ENCODE measurements at places on chromosomes 11 and 22.

- DNase-seq, result no peak
Observed at GRCh38 chr22:25027959-25028840, 75.7 kb downstream of the KIAA1671 start.

DNA sequence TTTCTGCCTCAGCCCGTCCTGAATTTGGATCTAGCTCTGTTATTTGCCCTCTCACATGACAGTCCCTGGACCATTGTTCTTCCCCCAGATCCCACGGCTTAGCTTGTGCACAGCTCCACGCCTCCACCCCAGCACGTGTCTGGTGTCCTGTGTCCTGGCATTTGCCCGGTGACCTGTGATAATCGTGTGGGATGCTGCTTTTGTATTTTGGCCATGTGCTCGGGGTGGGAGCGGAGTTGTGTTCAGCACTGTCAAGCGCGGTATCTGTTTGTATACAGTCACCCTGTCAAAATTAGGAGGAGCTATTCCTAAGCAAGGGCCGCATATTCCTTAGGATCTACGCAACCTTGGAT is 11.9 kb downstream of the ADAMTS8 start:
- no peak for DNase-seq

DNA sequence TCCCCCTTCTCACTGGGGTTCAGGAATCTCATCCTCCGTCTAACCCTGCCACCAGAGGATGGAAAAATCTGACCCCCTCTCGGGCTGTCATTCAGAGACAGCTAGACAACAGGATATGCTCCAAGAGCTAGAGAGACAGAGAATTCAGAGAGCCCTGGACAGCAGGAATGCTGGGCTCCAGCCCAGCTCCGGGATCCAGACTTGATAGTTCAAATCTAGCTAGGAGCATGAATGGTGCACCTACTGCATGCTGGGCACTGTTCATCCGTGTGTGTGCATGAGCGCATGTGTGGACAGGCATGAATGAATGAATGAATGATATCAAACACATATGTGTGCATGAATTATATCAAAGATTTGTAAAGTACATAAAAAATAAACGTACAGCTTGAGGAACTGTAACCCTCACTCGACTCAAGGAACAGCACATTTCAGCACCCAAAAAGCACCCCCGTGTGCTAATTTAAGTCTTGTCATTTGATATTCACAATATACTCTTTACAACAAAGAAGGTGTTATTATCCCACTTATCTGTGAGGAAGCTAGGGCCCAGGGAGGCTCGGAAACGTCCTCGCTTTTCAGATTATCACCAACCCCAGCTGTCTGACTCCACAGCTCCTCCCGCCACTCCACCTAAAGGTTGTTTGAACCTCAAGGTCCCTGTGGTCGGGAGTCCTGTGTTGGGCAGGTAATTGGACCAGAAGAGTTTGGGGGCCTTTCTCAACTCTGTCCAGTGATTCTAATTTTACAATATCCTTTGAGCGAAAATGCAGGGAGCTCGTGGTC is 640 bp upstream of the VSIG10L2 start:
- no peak for DNase-seq

DNA sequence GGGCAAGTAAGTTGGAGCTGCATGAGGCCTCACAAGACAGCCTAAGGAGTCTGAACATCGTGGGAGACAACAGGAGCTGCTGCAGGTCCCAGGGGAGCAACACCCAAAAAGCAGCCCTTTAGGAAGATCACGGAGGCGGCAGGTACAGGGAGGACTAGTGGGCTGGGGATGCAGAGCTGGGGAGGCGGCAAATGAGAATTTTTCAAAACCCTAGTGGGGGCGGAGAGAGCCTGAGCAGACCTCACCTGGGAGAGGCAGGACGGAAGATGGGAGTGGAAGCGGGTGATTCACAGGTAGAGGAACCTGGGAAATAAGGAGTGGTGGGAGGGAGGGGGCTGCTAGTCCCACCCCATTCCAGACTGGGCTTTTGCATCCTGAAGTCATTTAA is 42.1 kb downstream of the DKK3 start:
- DNase-seq, result no peak

- no peak for DNase-seq
Observed at GRCh38 chr11:46643986-46644385, 26.6 kb downstream of the ATG13 start.

- DNase-seq, result no peak
Observed at GRCh38 chr11:61596990-61597389, 16.1 kb upstream of the SYT7 start.

GRCh38 chr11:66604155-66604554 is 11.2 kb downstream of the CCS start:
- no peak for DNase-seq

- no peak for DNase-seq
Observed at GRCh38 chr11:69382131-69383128, 88.5 kb downstream of the MYEOV start.

DNA sequence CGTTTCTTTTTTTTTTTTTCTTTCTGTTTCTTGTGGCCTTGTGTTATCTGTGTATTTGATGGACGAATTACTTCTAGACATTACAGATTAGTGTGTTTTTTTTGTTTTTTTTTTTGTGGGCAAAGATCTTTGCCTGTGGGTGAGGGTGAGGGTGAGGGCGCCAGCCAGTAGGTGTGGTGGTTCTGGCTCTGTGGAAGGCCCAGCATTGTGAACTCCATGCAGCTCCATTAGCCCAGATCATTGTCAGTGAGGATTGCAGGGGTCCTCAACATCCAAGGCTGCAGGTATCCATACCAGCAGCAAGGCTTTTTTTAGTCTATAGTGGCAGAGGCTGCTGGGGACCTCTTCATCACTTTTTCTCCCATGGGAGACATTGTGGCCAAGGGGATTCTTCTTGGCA is 13.7 kb downstream of the BIRC2 start:
- no peak for DNase-seq

DNA sequence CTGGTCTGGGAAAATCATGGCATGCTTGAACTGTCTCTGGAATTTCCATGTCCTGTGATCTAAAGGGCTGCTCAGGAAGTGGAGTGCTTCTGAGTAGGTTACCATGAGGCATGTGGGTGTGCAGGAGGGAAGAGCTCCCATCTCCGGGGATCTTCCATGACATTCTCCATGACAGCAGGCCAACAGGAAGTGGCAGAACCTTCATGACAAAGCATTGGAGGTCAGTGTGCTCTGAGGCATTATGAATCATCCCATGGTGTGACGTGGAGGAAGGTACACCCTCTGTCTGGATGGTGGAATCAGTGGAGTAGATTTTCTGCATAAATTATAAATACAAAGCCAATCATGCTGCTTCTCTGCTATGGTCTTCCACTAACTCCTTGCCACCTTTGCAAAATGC is 139.6 kb upstream of the E2F8 start:
- DNase-seq, result no peak

DNA sequence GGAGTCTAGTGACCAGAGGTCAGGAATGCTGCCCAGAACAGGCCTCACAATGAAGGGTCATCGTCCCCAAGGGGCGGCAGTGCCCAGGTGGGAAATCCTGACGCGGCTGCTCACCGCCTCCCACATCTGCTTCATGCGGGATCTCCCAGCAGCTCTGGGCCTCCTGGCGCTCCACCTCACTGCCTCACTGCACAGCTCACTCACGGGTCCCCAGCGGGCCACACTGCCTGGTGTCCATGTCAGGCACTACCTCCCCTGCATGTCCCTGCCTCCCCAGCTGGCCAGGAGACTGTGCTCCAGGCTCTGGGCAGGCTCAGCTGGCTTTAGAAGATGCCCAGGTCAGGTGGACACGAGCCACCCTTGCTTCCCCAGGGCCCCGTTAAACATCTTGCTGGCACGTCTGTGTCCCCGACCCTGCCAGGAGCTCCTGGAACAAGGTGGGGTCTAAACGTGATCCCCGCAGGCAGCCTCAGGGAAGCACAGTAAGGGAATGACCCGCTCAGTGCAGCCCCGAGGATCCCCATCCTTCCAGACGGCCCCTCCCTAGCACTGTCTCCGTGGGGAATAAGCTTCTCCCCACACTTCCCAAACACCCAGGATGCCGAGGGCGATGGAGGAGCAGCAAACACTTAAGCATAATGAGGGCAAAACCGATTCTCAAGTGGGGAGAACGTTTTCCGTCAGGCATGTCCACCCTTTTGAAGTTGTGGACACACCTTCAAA is 93.2 kb downstream of the TRMU start:
- DNase-seq, result no peak

GRCh38 chr11:2215230-2215560 is 43.6 kb upstream of the TH start:
- DNase-seq, result no peak

DNA sequence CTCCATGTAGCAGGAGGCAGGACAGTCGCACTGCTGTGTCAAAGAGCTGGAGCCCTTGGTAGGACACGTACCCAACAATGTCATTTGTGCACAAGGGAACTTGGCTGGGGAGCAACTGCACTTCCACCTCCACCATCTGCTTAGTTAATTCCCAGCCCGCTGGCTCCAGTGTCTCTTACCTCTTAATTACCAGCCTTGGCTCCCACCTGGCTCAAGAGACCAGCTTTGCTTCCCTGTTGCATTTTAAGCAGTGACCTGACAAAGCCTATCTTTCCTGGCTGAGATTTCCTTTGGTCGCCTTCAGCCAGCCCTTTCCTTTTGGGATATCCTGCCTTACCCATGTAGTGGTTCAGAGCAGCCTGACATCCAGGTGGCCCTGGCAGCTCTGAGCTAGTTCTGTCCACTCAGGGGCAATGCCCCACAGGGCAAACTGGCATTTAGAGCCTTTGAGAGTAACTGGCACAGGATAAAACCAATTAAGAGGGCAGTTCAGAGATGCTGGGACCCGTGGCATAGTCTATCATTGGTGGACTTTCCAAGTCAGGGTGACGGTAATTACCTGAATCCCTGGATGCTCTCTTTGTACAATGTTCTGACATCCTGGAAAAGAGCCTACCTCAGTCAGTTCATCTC is 212.6 kb upstream of the SORL1-AS1 start:
- peak; percentile 59 for DNase-seq

- no peak for DNase-seq
Observed at GRCh38 chr11:18615628-18616392, 16.2 kb downstream of the MISFA start.

DNA sequence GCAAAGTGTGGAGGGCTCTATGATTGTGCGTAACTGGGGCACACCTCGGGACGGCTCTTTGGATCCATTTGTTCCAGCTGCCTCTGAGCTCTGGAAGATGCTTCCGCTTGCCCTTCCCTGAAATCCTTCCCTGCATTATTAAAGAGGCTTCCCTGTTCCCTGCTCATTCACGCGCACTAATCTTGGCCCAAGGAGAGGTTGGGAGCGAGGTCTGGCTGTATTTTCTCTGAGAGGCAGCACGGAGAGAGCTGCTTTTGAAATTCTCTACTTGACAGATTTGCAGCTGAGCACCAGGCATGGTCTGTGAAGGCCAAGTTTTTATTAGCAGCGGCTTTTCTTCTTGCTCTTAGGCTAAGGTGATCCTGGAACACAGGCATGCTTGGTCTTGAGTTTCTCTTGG is 94.8 kb upstream of the NTM start:
- no peak for DNase-seq

GRCh38 chr11:5247472-5248192 is 2.0 kb downstream of the HBG1 start:
- no peak for DNase-seq

DNA sequence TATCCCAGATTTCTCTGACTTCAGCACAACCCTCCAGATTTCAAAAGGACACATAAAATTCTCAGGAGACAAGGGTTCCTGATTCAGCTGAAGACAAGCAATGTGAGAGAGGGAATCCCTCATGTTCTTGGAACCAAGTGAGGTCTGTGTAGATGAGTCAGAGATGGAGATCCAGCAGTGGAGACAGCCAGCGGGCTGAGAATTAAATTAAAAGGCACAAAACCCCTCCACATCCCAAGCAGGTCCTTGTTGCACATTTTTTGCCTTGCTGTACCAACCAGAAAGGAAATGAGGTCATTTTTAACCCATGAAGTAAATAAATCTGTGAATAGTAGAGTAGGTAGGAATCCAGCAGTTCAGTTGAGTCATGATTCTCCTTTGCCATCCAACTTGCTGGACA is 9.7 kb downstream of the MTNR1B start:
- DNase-seq, result no peak

DNA sequence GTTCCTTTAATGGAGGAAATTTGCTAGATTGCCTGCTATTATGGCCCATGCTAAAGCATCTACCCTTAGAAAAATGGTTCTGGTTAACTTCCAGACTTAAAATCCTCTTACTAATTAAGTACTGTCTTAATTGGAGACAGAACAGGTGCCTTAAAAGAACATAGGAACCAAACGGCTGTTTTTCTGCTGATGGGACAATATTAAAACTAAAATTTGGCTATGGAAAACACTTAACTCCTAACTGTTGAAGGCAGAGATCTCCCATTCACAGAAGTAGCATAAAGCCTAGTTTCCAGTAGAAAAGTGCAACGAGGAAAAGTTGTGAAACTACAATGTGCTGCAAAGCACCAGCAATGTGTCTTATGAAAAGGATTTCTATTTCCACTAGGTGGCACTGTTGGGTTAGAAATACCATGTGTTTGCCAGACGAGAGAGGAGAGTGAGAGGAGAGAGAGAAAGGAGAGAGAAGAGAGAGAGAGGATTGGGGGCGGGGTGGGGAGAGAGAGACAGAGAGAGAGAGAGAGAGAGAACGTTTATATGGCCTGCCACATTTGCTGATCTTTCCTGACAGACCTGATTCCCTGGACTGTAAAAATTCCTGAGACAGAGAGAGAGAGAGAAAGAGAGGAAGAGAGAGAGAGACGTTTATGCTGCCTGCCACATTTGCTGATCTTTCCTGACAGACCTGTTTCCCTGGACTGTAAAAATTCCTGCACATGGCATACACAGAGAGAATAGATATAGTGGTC is 51.5 kb downstream of the FAM181B start:
- peak; percentile 52 for DNase-seq

- DNase-seq, result no peak
Observed at GRCh38 chr11:112167145-112167544, at the start of gene TEX12. TSS of gene TEX12 (plus strand) at chr11:112167372. CDS start at chr11:112169269, 1,897 bp downstream.

- DNase-seq, result no peak
Observed at GRCh38 chr11:134781380-134781866, 369.4 kb upstream of the B3GAT1 start.

- DNase-seq, result no peak
Observed at GRCh38 chr22:32803020-32803737, 1.7 kb downstream of the TIMP3 start.

DNA sequence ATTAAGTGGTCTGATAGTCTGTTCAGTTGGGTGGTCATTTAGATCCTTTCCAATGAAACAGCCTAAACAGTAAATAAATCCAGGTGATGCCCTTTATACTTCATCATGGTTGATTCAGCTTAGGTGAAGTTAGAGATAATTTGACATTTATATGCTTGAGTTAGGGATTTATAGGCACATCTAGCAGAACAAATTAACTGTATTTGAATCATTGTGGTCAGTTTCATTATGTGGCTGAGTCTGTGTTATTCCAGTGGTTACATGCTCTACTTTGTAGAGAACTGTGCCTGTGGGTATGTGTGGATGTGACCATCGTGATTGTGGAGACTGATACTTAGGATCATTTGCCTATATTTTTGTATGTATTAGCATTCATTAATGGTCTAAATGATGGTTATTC is 194.6 kb downstream of the DDX10 start:
- DNase-seq, result no peak

DNA sequence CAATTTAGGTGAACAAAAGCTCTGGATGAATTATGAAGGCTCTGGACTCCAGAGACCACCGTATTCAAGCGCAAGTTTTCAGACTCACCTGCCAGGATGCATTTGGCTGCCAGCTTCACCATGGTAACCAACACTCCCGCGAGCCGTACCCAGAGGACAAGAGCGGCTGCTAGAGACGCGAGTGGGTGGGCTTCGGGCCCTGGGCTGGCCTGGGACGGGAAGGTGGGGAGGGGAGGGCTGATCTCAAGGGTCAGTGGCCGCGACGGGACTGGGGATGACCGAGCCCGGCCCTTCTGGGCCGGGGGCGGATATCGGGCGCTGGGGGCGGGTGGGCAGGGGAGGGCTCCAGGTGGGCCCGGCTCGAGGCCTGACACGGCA is 344 bp downstream of the IFT27 start:
- peak; percentile 58 for DNase-seq

Measured in NCI-H1092 treated with DMSO at 0.1 percent for 48 hours (cell line).